ENCODE measurements at places on chromosomes 1 and 21.

GRCh38 chr1:155272466-155273342 is 600 bp downstream of the CLK2 start:
- no peak for DNase-seq

DNA sequence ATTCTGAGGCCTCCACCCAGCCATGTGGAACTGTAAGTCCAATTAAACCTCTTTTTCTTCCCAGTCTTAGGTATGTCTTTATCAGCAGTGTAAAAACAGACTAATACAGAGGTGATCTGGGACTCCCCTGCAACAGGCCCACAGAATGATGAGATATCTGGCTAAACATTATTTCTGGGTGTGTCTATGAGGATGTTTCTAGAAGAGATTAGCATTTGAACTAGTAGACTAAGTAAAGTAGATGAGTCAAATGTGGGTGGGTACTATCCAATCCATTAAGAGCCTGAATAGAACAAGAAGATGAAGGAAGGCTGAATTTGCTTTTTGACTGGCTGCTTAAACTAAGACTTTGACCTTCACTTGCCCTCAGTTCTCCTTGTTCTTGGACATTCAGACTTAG is 396.5 kb upstream of the LRRC7 start:
- no peak for DNase-seq

DNA sequence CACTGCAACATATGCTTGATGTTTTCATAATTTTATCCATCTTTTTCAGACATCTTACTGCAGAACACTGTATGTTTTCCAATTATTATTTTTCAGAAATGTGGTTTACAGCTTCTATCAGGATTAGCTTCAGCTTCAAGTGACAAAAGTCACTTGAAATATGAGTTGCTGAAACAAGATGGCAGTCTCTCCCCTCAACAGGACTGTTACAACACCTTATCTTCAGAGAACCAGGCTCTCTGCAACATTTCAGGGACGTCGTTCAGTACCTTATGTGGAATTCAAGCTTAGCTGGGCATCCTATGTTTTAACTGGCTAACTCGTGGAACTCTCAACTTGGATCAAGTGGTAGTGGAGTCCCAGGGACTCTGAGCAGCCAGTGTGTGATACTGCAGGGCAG is 2.0 kb upstream of the UBE2G2 start:
- DNase-seq: no peak

DNA sequence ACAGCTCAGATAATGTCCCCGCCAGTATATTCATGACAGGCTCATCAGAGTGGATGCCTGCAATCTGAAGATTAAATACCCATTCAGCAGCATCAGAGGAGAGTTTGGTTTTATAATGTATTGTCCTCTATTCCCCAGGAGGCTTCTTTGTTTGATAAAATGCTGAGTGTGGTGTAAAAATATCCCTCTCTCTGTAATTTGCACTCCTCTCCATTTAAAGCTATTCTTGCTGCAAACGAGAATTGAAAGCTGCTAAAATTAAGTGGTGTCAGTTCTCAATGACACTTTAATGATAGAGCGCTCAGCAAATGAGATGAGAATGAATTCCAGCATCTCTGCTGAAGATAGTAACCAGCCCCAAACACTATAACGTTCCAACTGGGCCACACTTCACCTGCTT is 205.7 kb upstream of the RRP15 start:
- no peak for DNase-seq

DNA sequence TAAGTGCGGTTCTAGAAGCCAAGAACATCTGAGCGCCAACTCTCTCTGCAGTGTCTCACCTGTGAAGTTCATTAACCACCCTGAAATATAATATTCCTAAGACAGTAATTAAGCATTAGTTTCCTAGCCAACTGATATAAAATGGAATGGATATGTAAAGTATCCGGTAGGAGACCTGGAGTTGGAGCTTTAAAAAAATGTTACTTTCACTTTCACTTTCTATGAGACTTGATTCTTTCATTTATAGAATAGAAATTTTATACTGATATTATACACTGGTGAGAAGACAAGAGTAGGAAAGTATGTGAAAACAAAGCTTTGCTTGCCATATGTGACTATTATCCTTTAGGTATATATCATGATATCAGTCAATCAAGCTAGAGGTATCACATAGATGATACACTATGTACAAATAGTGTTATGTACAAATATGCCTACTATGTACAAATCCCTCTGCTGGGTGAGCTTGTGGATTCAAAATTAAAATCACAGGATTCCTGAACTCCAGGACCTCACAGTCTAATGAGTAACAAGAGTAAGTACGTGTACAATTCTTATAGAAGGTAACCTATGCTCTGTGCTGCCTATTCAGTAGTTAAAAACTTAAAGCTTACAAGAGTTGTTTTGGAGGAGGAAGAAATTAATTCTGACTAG is 934.2 kb downstream of the TTLL7 start:
- DNase-seq: no peak

- DNase-seq: no peak
Observed at GRCh38 chr1:112686417-112686816, 12.0 kb downstream of the MOV10 start.

GRCh38 chr1:229624521-229625070 is 1.3 kb downstream of the TAF5L start:
- DNase-seq: no peak

GRCh38 chr1:57079454-57080157 is 113.8 kb upstream of the C8B start:
- no peak for DNase-seq
